ENCODE measurements at places on chromosomes 4 and X. TPM values are rescaled to one million over a fixed set of nuclear protein-coding genes. Genes with fewer than 3 reads are reported as not detected.

GRCh38 chr4:85603437-85604336, 128.7 kb downstream of the ARHGAP24 start:
- no peak for DNase-seq

DNA sequence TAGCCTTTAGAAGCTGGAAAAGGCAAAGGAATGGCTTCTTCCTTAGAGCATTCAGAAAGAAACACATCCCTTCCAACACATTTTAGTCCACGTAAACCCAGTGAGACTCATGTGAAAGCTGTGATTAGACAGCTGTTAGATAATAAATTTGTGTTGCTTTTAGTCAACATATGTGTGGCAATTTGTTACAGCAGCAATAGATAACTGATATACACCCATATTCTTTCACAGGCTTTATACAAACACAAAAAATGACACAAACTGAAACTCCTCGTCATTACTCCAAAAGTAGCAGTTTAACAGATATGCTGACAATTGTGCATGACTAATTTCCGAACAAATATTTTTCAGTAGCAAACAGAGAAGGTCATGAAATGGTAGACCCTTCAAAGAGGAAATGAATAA, 65.3 kb downstream of the ANTXR2 start:
- no peak for DNase-seq

GRCh38 chr4:183675625-183676024, 16.5 kb downstream of the TRAPPC11 start:
- no peak for DNase-seq

- DNase-seq: no peak
Measured at GRCh38 chrX:148517176-148517575, 16.8 kb downstream of the AFF2 start.

DNA sequence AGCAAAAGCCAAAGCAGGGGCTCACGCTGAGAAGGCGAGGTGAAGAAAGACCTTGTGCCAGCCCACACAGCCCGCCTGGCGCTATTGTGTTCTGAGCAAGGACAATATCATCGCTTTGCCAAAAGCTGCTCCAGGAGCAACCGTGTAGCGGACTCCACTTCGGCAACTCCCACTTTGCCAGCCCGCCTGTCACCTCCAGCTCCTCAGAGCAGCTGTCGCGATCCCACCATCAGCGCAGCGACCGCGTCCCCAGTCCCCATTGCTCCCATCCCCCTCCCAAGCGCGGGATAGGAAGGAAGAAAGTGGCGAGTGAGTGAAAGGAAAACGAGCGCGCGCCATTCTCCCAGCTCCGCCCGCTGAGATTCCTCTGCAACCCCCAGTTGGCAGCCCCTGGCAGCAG, 759 bp downstream of the ZC4H2 start:
- no peak for DNase-seq

DNA sequence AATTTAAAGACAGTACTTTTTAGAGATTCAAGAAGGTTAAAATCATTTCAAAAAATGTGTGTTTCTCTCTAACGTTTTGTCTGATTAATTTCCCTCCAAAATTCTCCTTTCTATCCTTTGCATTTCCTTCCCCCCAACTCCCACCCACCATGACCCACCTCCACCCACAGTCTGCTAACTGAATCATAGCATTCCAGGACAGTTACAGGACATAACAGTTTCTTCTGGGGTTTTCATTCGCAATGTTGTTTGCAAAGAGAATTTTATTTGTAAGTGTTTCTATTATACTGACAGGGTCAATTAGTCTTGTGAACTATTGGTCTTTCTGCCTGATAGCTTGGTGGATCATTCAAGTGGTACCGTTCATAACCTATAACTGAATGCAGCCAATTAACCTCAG, 53.7 kb downstream of the ANAPC10 start:
- DNase-seq: peak; percentile 23

DNA sequence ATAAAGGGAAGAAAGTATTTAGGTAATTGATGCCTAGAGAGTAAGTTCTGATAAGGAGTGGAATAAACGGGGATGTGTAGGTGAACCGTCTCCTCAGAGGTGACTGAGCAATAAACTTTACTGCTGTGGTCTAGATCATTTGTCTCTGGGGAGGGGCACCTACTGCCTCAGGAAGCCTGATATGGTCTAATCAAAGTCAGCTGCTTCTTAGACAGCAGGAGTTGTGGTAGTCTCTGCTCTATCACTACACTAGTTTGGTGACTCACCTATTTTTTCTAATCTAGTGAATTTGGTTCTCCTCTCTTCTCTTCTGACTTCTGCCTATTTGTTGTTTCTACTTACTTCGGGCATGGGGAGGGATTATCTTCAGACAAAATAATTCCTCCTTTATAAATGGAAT, 95.1 kb upstream of the STIM2 start:
- DNase-seq: no peak

GRCh38 chrX:134571796-134572195, 86.5 kb downstream of the PLAC1 start:
- DNase-seq: no peak

GRCh38 chr4:10599574-10599973, 85.0 kb downstream of the CLNK start:
- DNase-seq: no peak

DNA sequence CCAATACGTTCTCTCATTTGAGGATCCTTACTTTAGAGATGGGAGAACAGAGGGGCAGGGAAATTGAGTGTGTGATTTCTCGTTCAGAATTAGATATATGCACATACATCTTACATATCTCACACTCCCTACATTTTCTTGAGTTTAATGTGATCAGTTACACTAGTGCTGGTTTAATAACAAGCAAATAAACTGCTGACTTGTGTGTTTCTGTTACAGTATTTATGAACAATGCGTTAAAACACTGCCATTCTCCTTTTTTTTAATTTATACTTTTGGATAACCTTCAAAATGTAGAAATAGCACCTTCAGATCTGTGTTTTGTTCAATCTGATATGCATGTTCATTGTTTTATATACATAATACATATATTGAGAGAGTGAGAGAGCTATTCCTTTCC, 130.1 kb downstream of the KLHL8 start:
- no peak for DNase-seq

- no peak for DNase-seq
Measured at GRCh38 chr4:184262901-184263300, 45.2 kb upstream of the ENPP6 start.

DNA sequence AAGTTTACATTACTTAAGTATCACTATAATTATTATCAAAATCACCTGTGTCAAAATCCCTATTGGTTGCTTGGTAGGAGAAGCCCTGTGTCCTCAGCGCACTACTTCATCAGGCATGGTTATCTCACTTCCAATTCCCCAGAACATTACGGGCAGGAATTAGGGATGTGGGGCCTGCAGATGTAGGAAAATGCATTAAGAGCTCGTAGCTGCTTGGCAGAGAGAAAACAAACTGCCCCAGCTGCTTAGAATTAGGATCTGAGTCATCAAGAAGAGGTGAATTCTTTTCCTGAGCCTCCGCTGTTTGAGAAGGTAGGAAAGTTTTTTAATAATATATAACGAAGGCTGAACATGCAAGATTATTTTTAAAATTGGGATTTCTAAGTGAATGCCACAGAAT, 31.1 kb upstream of the CLNK start:
- DNase-seq: no peak

- DNase-seq: no peak
Measured at GRCh38 chr4:101037938-101038413, 309.4 kb downstream of the PPP3CA start.

DNA sequence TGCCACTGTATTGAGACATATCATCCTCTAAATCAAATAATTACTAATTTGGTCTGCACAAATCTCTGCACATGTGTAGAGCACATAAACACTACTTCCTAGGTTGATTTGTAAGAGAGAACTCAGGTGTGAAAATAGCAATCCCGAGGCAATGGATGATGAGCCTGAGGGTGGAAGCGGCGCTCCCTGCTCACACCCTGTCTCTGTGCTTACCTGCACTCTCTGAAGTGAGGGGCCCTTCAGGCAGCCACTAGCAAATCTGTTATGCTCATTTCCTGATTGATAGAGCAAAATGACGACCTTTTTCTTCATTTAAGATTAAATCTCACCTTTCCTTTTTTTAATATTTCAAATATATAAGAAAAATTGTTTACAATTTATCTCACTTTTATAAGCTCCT, 1995.7 kb upstream of the AGA start:
- DNase-seq: no peak

DNA sequence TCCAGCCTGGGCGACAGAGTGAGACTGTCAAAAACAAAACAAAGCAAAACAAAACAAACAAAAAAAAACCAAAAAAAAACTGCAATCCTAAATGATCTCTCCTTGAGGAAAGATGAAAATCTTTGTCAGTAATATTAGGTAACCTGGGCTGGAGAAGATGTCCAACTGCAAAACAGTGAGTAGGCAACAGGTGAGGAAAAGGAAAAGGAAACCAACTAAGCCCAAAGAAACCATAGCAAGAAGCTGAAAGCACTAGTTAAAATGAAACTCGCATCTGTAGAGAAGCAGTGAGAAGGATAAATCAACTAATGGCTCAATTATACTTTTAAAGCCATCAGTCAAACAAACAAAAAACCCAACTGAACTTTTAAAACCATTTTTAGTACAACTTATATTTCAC, 54.2 kb downstream of the ENOX2 start:
- DNase-seq: no peak

DNA sequence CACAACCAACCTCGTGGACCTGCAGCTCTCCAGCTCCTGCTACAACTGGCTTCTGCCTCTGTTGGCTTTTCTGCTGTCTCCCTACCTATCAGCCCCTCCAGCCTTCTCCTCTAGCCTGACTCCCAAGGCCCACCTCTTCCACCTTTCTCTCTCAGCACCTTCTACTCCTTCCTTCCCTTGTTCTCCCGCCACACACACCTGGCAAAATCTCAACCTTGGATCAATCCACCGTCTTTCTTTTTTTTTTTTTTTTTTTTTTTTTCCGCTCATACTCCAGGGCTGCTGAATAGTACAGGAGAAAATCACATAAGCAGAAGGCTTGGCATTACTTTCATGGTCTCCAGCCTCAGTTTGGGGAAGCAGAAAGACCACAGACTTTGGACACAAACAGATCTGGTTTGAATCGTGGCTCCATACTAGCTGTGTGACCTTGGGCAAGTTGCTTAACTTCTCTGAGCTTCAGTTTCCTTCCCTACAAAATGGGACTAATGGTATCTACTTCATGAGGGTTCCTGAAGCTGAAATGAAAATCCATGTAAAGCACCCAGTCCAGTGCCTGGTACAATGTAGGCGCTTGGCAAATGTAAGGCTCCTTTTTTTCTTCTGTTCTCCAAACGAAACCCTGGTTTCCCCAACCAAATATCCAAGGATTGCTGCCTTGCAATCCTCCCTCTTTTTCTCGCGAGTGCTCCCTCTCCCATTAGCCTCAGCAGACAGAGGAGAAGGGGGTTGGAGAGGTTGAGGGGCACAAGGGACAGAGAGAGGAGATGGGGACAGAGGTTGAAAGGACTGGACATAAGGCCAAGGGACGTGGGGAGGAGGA, 1.7 kb downstream of the FGD1 start:
- DNase-seq: peak; percentile 87

DNA sequence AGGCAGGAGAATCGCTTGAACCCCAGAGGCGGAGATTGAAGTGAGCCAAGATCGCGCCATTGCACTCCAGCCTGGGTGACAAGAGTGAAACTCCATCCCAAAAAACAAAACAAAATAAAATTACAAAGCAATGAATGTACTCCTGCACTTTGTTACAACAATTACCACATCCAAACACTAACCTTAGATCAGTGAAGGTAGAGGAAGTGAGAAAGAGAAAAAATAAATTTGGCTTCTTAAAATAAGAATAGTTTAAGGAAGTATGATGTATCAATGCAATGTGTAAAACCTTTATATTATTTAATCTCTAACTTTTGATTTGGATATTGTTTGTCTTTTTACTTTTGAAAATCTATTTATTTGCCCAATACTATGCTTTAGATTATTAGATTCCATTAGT, 21.7 kb upstream of the CSN1S1 start:
- DNase-seq: no peak

- peak; percentile 10 for DNase-seq
Measured at GRCh38 chr4:53706422-53707032, 115.2 kb upstream of the LNX1 start.

DNA sequence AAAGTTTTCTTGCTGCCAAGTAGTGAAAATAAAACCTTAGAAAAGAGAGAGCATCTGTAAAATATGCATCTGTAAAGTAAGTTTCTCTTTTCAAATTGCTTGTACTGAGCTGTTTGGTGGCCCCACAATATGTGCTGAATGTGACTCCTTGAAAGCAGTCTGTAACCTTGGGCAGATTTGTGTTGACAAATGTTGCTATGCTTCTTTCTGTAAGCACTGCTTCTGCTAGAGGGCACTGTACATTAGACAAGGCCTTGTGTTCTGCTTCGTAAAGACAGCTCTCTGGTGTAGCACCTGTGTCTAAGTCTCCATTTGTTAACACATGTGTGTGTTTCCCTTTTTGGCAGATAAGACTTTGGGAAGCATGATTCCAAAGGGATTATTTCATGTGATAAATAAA, 56.6 kb upstream of the NRK start:
- DNase-seq: no peak

GRCh38 chr4:61714387-61714911, 514.3 kb downstream of the ADGRL3 start:
- DNase-seq: no peak

DNA sequence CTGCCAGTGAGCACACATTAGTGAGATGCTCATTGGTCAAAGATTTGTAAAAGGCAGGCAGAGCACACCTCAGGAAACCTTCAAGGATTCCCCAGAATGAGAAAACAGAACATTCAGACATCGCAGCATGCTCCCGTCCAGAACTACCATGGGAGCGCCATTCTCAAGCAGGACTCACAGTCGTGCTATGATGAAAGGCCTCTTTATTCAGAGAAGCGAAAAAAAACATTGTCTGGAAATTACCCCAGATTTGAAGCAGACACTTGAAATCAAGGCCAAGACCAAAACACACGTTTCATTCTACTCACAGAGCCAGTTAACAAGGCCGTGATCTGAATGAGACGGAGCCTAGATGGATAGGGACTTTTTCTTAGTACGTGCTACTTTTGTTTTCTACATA, 961.8 kb upstream of the TENM3 start:
- peak; percentile 3 for DNase-seq

The MAOA gene
- 4.1 TPM for total RNA-seq

The EPHA5 gene
- total RNA-seq: 0.59 TPM

The CXCL11 gene
- total RNA-seq: not detected

The RNF150 gene
- 13.4 TPM for total RNA-seq

The NSUN7 gene
- 0.29 TPM for total RNA-seq

The CDKL2 gene
- 0.88 TPM for total RNA-seq

The CFP gene
- total RNA-seq: 0.29 TPM

The EDA gene
- 0.59 TPM for total RNA-seq

The SPP1 gene
- total RNA-seq: 16.2 TPM

Measured in osteoblast (primary cell).